Foreskin fibroblast (primary cell): ENCODE measurements at places on chromosomes 16 and 17.

DNA sequence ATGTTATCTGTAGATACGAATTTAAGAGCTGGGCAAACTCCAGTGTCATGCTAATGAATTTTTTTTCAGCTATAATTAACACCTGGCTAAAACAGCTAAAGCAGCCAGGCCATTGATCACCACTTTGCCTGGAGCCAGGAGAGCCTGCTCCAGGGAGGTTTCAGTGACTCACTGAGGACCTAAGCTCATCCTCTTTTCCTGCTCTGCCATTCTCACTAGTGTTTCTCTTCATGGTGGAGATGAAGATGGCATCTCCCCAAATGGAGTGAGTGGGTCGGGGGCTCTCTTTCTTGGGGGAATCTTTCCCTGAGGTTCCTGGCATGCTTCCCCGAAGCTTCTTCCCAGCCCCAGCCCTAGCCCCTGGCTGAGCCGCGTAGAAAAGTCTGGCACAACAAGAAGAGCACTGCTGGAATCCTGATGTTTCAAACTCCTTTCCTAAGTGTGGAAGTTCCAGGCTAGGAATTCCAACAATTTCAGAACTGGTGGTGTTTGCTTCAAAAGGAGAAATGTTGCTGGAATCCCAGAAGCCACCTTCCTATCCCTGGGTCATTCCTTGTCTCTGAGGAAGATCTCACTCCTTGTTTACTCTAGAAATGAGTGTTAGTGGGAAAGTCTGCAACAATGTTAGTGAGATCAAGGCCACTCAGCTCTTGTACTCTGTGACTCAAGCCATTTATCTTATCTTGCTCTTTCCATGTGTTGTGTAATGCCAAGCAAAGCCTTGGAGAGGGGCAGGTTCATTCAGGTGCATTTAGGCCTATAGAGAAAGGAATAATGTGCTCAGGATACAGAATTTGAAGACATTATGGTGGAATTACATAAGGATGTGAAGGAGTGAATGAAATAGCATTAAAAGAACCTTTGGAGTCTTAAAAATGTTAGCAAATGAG lies 26.0 kb upstream of the B4GALNT2 start:
- peak; percentile 44 for DNase-seq

DNA sequence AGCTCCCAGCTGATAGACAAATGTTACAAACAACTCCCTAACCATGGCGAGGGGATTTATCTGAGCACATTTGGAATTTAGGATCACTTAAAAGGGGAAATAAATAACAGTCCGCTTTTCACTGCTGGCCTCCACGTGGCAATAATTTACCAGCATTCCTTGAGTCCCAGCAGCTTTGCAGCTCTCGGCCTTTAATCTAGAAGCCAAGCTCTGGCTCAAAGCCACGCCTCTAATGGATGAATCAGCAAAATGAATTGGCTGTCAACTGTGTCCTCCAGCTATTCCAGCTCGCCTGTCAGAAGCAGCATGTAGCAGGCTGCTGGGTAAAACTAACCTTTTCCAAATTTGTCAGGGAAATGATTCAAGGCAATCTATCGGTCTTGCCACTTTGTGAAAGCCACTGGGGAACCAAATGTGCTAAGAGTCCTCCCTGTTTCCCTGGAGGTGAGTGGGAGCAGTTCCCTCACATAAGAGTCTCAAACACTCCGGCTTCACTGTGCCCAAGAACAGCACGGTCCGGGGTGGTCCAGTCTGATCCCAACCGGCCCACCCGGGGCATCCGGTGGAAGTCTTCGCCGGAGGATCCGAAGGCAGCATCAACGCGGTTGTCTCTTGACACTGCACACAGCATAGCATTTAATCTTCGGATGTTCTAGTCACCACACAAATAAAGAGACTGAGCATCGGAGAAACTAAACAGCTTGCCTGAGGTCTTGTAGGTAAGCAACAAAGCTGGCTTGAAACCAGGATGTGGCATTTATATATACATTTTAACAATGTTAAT lies 143.3 kb downstream of the PARN start:
- peak; percentile 97 for DNase-seq

DNA sequence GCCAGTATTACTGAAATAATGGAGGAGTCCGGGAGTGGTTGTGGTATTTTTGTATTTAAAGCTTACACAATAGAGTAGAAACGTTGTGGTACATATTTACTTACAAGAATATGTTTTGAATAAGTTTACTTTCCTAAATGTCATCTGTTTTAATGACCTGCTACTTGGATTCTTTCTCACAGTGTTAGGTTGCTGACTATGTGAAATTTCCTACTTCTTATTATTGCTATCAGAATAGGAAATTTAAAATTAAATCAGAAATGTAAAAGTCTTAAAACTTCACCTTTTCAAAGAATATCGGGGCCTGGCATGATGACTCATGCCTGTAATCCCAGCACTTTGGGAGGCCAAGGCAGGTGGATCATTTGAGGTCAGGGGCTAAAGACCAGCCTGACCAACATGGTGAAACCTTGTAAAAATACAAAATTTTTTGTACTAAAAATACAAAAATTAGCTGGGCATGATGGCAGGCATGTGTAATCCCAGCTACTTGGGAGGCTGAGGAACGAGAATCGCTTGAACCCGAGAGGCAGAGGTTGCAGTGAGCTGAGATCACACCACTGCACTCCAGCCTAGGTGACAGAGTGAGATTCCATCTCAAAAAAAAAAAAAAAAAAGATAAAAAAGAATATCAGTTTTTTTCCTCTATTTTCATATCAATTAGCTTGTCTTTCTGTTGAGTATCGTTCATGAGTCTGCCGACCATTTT lies 77.8 kb downstream of the VMP1 start:
- DNase-seq, result peak; percentile 34

- peak; percentile 36 for DNase-seq
These were observed 51.6 kb downstream of the NT5M start for GRCh38 chr17:17354560-17355349.

DNA sequence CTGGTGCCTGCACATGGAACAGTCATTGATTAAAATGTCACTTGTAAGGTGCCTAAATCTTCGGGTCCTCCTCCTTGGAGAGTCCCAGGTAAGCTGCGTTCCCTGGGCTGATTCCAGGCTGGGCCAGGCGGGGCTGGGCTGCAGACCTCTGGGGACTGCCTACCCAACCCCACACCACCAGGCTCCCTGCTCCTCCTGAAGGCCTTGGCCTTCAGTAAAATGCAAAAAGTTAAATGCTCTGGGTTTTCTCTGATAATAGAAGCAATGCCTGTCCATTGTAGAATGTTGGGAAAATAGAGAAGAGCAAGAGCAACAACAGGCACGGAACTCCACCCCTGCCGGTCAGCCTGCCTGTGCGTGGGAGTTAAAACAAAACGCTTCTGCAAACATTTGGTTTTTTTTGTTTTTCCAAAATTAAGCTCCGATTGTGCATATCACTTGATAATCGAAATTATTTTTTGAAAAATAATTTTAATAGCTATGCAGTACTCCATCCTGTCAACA lies 363.9 kb downstream of the SEC14L1 start:
- DNase-seq, result no peak

GRCh38 chr16:88846088-88846487 lies 10.7 kb downstream of the GALNS start:
- peak; percentile 46 for DNase-seq

DNA sequence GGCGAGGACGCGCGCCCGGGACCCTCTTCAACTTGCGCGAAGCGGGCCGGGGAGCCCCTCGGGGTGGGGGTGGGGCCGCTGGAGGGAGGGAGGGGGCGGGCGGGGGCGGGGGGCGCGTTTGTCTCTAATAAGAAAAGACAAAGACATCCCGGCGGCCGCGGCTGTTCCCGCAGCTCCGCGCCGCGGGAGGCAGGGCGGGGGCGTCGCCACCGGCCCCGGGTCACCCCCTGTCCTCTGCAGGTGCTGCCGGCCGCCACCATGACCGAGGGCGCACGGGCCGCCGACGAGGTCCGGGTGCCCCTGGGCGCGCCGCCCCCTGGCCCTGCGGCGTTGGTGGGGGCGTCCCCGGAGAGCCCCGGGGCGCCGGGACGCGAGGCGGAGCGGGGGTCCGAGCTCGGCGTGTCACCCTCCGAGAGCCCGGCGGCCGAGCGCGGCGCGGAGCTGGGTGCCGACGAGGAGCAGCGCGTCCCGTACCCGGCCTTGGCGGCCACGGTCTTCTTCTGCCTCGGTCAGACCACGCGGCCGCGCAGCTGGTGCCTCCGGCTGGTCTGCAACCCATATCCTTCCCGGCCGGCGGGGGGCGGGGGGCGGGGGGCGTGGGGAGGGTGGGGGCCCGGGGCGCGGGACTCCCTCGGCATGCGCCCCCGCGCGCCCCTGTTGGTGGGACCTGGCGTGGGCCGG lies 714 bp downstream of the CACNA1H start:
- no peak for DNase-seq

GRCh38 chr16:11604783-11605563 lies 18.3 kb upstream of the LITAF start:
- DNase-seq, result peak; percentile 83

DNA sequence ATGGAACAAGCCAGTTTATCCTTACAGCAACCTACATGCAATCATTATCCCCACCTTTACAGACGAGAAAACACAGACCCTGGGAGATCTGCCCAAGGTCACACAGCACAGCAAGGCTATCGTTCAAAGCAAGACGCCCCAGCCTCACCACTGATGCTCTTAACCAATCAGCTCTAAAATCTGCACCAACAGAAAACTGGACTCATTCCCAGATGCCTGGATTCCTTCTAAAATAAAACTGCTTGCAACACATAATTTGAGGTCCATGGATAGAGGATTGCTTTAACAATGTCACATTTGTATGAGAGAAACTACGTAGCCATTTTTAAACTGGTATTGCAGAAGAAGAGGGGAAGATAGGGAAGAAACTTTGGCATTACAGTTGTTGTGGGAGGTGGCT lies 6.8 kb downstream of the COTL1 start:
- no peak for DNase-seq
